ENCODE measurements at places on chromosomes 4 and X.

- DNase-seq, result no peak
Measured at GRCh38 chrX:33892670-33893069, 239.4 kb downstream of the FAM47A start.

GRCh38 chr4:7236847-7237246, 44.5 kb downstream of the SORCS2 start:
- DNase-seq, result no peak

- no peak for DNase-seq
Measured at GRCh38 chr4:140296335-140297220, 76.9 kb upstream of the SCOC start.

DNA sequence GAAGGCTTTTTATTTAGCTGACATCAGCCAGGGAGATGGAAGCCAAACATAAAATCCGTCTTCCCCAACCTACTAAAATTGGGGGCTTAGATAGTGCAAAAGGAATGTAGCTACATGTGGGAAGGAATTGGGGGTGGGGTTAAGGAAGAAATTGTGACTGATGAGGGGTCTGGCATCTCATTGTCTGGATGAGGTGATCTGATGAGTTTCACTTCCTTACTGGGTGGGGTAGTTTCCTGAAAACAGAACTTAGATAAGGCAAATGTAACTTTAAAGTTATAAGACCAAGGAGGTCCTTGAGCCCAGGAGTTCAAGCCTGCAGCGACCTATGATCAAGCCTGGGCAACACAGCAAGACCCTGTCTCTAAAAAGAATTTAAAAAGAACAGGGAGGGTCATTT, 105.5 kb upstream of the NEIL3 start:
- no peak for DNase-seq

- no peak for DNase-seq
Measured at GRCh38 chr4:148730082-148730640, 287.9 kb upstream of the NR3C2 start.

DNA sequence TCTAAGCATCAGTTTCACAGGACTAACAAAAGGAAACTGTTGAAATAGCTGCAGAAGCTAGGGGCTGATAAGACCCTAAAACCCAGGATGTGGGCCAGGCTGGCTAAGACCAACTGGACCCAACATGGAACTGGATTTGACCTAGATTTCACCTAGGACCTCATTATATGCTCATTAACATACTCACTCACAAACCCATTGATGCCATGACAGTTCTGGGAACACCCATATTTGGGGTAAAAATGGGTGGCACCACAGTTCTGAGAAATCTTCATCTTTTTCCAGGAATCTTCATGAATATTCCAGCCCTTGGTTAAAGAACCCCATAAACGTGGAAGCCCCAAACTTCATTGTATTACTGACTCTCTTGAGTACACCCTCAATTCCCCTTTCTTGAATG, 41.1 kb downstream of the HSD17B13 start:
- no peak for DNase-seq

- DNase-seq, result no peak
Measured at GRCh38 chr4:1763550-1764080, 29.5 kb upstream of the FGFR3 start.

DNA sequence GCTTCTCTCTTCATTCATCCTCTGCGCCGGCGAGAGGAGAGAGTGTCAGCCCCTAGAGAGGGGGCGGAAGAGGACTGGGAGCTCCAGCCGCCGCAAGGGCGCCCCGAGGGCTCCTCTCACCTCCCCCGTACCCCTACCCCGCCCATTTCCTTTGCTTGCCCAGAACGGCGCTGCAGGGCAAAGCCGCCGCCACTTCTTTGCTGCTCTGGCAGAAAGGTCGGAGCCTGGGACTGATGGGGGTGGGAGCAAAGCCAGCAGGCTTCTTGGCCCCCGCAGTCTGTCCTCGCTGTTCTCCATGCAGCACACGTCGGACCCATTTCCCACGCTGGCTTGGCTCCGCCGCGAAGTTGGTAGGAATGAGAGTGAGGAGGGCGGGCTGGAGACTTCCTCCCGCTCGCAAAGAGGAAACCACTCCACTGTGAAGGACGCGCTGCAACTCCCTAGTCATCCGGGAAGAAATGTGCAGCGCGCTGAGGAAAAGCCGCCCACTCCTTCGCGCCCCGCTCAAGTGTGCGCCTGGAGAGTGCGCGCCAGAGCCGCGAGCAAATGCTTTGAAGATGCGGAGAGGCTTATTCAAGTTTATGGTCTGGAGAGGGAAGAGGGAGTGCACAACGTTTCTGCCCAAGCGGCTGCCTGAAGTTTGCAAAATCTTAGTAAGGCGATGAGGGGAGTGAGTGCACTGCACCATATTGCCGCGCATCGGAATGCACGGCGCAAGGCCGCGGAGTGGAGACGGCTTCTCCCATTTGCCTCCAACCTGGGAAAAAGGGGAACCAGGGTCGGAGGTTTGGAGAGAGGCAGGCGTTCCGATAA, 2.8 kb upstream of the PCDH7 start:
- DNase-seq, result peak; percentile 72

GRCh38 chrX:10121787-10122186, 35.0 kb upstream of the CLCN4 start:
- DNase-seq, result no peak

DNA sequence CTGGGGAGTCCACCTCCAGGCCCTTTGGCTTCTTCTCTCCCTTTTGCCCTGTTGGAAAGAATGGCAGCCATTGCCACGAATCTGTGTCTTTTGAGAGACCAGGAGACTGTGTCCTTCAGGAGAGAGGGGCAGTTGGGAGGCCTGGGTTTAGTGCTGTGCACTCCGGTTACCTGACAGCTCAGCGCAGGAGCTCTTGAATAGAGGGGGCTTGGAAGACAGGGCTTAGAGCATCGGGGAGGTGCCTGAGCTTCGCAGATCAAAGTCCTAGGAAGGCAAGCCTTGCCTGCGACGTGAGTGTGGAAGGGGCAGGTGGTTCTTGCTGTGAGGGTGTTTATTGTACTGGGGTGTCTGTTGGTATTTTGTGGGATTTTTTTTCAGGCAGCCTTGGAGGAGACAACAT, 41.9 kb upstream of the TADA2B start:
- no peak for DNase-seq

GRCh38 chr4:15638418-15638817, 16.7 kb downstream of the FBXL5 start:
- no peak for DNase-seq

GRCh38 chr4:143539670-143540023, 26.1 kb downstream of the SMARCA5 start:
- no peak for DNase-seq

DNA sequence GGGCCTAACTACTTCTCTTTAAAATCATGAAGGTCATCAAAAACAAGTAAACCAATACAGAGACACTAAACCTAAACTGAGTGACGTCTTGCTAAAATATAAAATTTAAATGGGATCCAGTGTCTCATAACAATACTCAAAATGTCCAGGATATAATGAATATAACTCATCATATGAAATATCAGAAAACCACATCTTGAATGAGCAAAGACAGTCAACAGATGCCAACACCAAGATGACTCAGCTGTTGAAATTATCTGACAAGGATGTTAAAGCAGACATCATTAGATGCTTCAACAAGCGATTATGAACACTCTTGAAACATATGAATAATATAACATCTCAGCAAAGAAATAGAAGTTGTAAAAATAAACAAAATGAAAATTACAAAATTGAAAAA, 8.3 kb downstream of the NAP1L2 start:
- no peak for DNase-seq

DNA sequence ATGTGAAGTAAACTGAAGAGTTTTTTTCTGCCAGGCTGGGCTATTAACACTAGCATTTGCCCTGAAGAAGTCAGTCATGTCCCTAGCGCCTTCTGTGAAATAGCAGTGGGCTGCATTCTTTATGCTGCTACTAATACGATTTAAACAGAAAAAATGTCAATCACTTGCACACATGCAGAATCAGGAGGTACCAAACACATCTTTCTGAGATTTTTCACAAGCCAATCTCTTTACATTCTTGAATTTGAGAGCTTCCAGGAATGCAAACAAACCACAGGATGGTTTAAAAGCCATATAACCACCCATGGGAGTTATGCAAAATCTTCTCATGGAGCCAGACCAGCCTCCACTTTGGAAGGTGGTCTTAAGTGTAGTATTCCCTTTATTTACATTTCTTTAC, 220.1 kb downstream of the IQCM start:
- DNase-seq, result no peak

GRCh38 chr4:108483079-108483478, 137.3 kb upstream of the RPL34 start:
- no peak for DNase-seq

DNA sequence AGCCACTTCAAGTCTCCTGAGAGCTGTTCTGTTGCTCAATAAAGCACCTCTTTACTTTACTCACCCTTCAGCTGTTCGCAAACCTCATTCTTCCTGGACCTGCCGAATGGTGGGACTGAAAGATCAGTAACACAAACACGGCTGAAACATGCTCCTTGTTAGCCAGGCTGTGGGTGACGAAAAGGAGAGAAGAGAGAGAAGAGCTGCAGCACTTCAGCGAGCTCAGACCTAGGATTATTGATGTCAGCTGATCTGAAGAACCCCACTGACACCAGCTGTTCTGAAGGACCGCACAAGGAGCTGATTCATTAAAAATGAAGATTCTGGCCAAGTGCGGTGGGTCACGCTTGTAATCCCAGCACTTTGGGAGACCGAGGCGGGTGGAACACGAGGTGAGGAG, 2020.0 kb upstream of the ADGRL3 start:
- no peak for DNase-seq

DNA sequence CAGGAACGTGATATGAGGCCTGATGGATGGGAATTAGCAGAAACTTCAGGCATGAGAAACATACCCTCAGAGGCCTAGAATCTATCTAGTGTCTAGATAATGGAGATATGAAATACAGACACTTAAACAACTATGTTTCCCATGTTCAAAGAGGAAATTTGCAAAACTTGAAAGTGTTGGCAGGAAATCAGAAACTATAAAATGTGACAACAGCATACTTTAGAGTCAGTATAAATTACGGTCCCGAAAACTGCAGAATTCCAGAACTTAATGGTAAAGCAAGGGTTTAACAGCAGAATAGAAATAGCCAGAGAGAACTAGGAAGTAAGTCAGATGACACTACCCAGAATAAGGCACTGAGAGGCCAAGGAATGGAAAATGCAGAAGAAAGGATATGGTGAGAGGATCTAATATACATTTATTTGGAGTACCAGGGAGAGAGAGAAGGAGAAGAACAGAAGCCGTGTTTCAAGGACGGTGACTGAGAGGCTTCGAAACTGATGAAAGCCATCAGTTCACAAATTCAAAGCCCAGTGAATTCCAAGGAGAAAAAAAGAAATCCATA, 7.4 kb downstream of the HTT-AS start:
- DNase-seq, result no peak

DNA sequence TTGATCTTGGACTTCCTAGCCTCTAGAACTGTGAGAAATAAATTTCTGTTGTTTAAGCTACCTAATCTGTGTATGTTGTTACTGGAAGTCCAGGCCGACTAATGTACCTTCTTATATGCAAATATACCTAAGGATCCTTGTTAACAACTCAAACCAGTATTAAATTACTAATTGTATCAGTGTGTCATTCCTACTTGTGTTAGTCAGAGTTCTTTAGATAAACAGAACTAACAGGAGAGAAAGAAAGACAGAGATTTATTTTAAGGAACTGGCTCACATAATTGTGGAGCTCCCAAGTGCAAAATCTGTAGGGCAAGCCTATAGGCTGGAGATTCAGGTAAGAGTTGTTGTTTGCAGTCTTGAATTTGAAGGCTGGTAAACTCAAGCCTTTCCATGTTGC, 120.0 kb downstream of the ADGRL3 start:
- no peak for DNase-seq

GRCh38 chr4:84952776-84953175, 13.7 kb downstream of the WDFY3 start:
- no peak for DNase-seq

GRCh38 chrX:53288189-53288588, 6.8 kb upstream of the IQSEC2 start:
- no peak for DNase-seq

DNA sequence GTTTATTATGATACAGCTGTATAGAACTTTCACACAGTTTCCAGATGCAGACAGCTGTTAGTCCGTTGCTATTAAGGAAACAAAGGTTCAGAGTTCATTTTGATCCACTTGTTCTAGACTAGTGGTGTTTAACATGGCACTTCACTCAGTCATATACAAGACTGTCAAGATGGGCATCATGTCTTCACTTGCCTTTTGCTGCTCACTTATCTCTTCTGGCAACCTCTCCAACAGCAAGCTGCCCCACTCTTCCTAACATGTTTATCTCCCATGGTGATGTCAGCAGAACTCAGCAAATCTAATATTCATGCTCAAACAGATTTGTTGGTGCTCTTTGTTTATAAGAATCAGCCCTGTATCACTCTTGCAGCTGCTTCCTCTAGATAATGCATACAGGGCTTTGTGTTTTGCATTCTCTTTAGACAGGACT, 236.2 kb upstream of the HAND2 start:
- no peak for DNase-seq

GRCh38 chrX:9678215-9678965, 87.3 kb downstream of the GPR143 start:
- DNase-seq, result no peak

GRCh38 chr4:44983083-44983482, 256.7 kb upstream of the GNPDA2 start:
- DNase-seq, result no peak

- no peak for DNase-seq
Measured at GRCh38 chr4:76296286-76296820, 10.2 kb upstream of the STBD1 start.

DNA sequence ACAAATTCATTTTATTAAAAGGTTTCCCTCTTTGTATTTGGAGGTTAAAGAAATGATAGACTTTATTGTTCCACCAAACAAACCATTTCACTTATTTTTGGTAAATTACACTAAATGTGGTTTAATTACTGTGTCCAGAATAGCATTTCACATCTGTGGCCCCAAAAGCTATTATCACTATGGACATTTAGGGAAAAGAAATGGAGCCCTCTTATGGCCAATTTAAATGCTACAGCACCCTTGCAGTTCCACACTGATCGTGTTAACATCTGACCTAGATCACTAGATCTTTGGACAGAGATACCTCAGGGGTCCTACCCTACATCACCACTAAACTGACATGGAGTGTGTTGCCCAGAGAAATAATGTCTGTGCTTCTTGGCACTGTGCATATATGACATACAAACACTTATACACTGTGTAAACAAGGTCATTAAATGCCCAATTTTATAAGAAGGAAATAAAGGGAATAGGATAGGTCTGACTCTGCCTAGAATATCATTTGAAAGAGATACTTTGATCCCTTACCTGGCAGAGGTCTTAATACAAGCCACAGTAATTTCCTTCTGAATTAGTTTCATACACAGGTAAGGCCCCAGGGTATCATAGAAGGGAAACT, 163.9 kb downstream of the KDR start:
- DNase-seq, result no peak
